Stimulated activated CD8-positive, alpha-beta memory T cell treated with anti-CD3 and anti-CD28 coated beads, Interleukin-4, amount 100 ng/mL, for 1 hour (primary cell): ENCODE measurements at places on chromosomes 13 and 19.

DNA sequence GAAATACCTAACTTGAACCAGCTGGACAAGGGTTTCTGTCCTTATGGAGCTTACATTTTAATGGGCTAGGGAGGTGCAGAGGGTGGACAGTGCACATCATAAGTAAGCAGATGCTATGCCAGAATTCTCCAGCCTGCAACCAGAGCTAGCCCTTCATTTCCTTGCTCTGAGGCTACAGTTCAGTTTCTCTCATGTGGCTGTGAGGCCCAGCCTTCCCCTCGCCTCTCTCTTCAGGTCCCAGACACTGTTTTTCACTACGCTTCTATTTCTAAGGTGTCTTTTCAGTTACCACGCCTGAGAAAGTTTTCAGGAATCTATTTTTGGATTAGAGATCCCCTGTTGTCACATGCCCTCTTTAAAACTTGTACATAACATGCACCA, 141.9 kb downstream of the PCCA start:
- no peak for DNase-seq

DNA sequence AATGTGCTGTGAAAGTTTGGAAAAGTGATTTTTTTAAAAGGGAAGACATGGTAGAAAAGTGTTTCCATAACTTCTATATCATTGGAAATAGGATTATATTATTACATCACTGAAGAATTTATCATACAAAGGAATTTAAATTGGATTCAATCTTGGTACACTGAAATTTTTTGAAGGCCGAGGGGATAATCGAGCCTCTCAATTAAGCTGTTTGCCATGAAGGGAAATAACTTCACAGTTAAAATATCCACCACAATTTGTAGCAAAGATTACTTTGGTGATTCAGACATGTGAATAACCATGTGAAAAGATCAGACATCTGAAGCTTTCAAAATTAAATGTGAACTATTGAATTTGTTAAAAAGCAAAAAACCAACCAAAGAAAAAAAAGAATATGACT, 215.3 kb downstream of the KLF5 start:
- no peak for DNase-seq

DNA sequence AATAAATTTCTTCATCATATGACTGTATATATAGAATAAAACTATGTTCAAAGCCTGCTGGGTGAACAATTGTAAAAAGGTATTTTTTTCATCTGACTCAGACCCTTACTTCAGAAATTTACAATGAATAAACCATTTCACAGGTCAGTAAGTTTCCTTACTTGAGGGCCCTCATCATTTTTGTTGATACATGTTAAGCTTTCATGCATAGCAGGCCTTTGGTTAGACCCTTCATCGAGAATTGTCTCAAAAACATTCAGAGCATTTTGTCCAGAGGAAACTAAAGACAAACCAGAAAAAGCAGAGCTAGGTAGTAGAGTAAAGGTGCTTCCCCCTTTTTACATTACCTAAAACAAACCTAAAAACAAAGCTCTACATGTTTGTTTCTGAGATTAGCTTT, 46.2 kb downstream of the FNDC3A start:
- DNase-seq, result no peak

GRCh38 chr13:99356262-99357091, 49.3 kb upstream of the GPR183 start:
- no peak for DNase-seq

DNA sequence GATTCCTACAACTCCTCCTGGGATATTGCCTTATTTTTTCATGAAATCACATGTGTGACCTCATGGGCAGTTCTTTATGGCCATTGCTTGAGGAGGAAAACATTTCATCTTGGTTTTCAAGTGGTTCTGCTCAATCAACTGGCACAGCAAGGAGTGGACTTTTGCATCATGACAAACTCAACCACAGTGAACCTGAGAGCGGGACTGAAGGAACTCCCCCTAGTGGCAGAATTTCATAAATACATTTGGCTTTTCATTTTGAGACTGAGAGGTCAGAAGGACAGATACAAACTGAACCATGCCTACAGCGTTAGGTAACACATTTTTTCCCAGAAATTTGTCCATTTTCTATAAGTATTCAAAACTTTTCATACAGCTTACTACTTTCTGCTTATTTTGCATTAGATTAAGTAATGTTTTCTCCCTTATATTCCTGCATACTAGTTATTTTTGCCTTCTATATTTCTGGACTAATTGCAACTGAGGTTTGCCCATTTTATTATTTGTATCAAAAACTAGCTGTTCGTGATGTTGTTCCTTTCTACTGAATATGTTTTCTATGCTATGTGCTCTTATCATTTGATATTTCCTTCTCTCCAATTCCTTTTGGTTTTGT, 13.4 kb upstream of the SIGLEC12 start:
- no peak for DNase-seq
